ENCODE measurements at places on chromosomes 1 and 21.

GRCh38 chr1:25467616-25468015 lies 36.9 kb downstream of the MACO1 start:
- DNase-seq = no peak

DNA sequence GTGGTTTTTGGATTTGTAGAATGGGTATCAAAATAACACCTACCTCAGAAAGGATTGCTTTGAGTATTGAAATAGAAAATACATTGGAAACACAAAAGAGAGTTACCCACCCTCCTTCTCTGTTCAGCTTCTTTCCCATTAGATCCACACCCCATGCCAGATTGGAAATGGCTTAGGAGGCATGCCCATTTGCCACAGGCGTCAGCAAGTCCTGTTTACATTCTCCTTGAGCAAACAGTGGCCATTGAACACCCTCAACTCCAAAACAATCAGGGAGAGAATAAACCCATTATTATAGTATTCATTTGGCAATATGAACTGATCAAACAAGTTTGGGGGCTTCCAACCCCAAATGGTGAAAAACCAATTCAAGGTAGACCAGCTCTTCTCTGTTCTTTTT lies 2.4 kb downstream of the ELAPOR1 start:
- no peak for DNase-seq

- no peak for DNase-seq
Observed at GRCh38 chr1:67759066-67759465, 74.1 kb downstream of the GADD45A start.

DNA sequence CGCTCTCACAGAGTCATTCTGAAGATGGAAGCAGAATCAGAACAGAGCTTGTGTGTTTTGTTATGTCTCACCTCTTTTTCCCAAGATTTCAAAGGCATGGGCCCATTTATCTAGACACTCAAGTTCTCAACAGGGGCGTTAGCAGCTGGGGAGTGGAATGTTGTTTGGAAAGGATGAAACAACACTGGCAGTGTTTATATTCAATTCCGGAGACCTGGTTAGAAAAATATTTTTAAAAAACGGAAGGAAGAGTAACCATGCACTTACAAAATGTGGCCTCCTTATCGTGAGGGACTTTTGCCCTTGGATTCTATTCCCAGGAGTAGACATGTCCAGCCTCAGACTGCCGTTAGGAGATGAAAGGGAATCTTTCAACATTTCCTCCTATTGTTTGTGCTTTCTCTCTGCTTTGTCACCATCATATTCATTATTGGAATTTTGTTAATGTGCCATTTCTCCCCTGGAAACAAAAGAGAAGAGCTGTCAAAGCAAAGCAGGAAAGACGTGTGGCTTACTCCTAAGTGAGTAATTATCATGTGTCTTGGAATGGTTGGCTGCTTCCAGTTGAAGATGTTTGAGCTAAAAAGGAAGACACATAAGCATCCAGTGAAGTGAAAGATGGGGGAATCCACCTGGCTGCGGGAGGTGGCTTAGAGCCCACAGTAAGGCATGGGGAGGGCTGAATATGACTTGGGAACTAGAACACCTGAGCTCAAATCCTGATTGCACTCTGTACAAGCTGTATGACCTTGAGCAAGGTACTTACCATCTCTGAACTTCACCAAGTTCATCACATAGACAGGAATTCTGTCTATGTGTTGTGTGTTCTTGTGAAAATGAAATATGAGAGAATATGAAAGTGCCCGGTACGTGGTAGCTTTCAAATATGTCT lies 71.7 kb upstream of the JUN start:
- DNase-seq = no peak

GRCh38 chr1:210702506-210702905 lies 373.8 kb downstream of the HHAT start:
- no peak for DNase-seq

- DNase-seq = no peak
Observed at GRCh38 chr21:16422702-16423101, 692.9 kb downstream of the USP25 start.

DNA sequence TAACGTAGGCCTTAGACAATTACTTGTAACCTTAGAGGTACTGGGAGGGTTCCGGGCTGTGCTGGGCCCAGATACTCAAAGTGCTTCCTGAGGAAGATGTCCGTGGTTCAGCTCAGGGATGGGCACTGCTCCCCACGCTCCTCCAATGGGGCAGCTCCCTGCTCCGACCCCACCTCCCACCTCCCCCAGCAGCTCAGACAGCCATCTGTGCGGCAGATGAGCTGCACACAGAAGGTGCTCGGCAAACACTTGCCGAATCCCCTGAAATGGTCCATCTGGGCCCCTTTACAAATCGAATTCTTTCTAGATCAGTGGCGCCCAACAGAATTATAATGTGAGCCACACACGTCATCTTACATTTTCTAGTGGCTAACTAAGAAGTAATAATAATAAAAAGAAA lies 242.4 kb upstream of the RAB4A start:
- DNase-seq = no peak

DNA sequence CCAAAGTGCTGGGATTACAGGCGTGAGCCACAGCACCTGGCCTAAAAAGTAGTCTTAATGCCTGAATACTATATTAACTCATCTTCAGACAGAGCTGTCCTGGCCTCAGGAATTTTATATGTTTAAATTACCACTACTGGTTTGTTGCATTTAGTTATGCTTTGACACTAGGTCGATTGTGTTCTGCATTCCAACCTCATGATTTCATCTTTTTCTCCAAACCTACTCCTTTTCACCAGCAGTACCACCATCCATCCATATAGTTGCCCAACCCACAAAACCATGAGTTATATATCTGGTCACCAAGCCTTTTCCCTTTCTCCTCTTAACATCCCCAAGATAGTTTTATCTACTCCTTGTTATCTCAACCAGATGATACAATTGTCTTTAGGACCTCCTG lies 22.6 kb downstream of the FMO5 start:
- no peak for DNase-seq

- no peak for DNase-seq
Observed at GRCh38 chr1:221611656-221612046, 130.2 kb downstream of the DUSP10 start.

- DNase-seq = no peak
Observed at GRCh38 chr1:180930687-180931086, 18.0 kb downstream of the KIAA1614 start.

- DNase-seq = no peak
Observed at GRCh38 chr1:218426343-218426657, 81.2 kb downstream of the TGFB2 start.

DNA sequence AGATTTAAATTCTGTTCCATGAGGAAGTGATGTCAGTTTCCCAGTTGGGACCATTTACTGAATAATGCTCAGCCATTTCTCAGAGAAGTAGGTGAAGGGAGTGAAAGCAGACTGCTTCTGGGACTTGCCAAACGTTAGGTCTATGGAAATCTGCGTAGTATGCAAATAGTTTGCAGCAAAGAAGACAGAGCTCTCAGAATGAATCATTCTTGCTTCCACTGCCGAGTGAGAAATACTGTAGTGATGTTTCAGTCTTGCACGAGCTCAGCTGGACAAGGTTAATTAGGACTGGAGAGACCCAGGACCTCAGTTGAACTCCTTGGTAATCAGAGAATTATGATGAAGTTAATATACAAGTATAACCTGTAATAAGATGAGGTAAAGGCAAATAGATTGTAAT lies 317.7 kb upstream of the DAB1 start:
- DNase-seq = no peak

GRCh38 chr1:87136607-87137341 lies 191.9 kb upstream of the LMO4 start:
- no peak for DNase-seq

GRCh38 chr1:39380036-39380435 lies 111.4 kb upstream of the BMP8A start:
- DNase-seq = no peak

- DNase-seq = no peak
Observed at GRCh38 chr21:29342363-29342957, 43.7 kb downstream of the BACH1 start.

GRCh38 chr1:86068271-86068721 lies 88.3 kb downstream of the COL24A1 start:
- no peak for DNase-seq

- no peak for DNase-seq
Observed at GRCh38 chr1:214952648-214953047, 129.9 kb upstream of the KCNK2 start.

- no peak for DNase-seq
Observed at GRCh38 chr1:54010415-54011117, 7.4 kb downstream of the LDLRAD1 start.

GRCh38 chr1:234707641-234708040 lies 97.7 kb upstream of the IRF2BP2 start:
- DNase-seq = no peak

DNA sequence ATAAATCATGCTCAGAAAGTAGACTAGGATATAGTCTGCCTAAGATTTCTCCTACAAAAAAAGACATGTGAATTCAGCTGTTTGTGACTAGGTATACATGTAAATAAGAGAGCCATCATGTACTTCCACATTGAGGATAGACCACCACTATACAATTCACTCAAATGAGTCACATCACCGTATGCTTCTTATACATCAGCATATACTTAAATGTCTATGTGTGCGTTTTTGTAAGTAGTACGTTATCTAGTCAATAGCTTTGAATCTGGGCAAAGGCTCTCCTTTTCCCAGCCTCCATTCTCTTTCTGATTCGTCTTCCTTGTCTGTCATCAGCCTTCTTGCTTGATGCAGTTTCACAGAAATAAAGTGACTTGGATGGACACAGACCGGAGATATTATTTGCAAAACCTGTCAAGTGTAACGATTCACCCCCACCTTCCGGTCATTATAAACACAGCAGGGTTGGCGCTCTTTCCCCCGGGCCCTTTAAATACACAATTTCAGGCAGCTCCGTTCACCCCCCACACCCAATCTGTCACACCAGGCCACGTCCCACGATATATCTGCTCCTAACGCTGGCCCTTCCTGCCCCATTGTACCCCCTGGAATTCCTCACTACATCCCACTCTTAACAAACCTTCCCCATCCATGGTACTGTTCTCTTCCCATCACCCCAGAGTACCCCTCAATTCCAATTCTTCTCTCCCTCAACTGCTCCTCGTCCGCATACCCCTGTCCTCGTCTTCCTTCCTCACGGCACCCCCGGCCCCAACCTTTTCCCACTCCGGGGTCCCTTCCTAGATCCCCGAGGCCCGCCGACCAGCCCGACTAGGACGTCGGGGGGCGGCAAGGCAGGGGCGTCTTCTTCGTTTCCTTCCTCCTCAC lies 636 bp downstream of the VAMP4 start:
- peak; percentile 58 for DNase-seq

DNA sequence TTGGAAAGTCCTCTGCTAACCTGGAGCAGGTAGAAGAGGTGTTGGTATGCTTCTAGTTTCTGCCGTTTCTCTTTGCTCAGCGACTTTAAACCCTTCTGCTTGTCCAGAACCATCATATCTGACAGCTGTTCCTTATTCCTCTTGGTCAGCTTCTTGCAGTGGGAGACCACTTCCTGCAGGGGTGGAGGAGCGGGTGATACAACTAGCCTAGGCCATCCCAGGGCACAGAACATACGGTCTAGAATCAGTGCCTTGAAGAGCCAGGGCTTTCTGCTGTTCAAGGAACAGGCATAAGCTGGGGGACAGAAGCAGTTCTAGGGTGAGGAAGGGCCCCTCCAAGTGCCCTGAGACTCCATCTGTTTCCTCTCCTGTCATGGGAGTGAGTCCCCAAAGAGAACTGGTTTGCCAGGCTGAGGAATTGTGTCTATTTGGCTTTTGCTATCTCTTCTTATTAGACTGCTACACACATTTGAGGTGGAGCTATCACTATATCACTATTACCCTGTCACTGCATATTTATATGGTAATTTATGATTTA lies 32.5 kb downstream of the IQGAP3 start:
- no peak for DNase-seq

DNA sequence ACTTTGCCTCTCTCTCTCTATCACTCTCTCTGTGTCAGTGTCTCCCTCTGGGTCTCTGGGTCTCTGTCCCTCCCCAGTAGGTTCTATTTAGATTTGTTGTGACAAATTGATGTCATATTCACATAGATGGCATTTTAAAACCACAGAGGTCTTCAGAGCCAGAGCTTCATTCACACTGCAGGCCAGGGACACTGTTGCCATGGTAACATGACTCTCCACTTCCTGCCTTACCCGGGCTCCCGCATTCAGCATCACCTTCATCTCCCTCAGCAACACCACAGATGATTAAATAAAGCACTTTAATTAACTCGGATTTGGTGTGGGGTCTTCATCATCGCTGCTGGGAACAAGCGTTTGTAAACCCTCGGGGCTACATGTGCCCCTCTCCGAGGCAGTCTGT lies 132.6 kb downstream of the ETS2 start:
- DNase-seq = peak; percentile 10

- no peak for DNase-seq
Observed at GRCh38 chr1:228205526-228206436, 2.1 kb upstream of the OBSCN start.

DNA sequence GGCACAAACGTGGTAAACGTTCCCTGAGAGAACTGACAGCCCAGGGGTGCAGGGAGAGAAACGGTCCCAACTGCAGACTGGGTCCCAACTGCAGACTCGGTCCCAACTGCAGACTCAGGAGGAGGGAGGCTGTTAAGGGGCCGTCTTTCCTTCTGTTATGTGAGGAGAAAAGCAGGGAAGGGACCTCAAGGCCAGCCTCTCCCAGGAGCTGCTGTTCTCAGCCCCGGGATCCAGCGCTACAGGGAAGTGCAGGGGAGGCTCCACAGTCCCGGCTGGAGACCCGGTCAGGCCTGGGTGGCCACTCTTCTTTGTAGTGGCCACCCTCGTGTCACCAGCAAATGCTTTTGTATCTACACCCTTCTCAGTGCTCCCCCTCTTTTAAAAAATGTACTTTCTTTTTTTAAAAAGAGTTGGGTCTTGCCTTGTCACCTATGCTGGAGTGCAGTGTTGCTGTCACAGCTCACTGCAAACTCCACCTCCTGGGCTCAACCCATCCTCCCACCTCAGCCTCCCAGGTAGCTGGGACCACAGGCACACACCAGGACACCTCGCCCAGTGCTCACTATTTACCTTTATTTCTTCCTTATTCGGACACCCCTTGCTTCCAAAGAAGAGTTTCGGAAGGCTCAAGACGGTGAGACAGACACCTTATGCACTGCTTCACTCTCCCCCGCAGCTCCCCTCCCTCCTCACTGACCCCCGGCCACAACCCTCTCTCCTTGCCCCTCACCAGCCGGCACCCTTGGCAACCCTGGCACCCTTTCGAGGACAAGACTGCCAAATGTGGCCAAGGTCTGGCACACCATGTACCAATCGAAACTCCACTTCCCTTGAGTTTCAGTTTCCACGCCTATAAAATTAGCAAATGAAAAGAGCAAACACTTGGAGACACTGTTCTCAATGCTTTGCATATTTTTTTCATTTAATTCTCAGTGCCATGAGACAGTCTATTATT lies 21.8 kb downstream of the CAPN2 start:
- DNase-seq = no peak

Measured in CD4-positive, alpha-beta T cell treated with Interleukin-2 at 100 ng/mL for 4 hours (primary cell).